NCI-H460 (cell line): ENCODE measurements at places on chromosomes 11 and 22. TPM values are rescaled to one million over a fixed set of nuclear protein-coding genes. Genes with fewer than 3 reads are reported as not detected.

GRCh38 chr11:11028017-11028692, 170.3 kb upstream of the ZBED5 start:
- DNase-seq: peak; percentile 49

GRCh38 chr22:17303840-17304779, 65.2 kb upstream of the CECR2 start:
- no peak for DNase-seq

GRCh38 chr11:120547811-120548681, 36.5 kb downstream of the GRIK4 start:
- no peak for DNase-seq

GRCh38 chr11:113281052-113281725, 33.2 kb upstream of the TTC12 start:
- DNase-seq: no peak

- no peak for DNase-seq
Measured at GRCh38 chr11:128709402-128709801, 15.5 kb downstream of the FLI1 start.

The TRIM48 gene
- total RNA-seq: not detected in 2 replicates

The SCN3B gene
- total RNA-seq: 0.09 and 0.15 TPM in 2 replicates

The SYT7 gene
- 0.29 and 0.47 TPM in 2 replicates for total RNA-seq

The CRYBA4 gene
- not detected in 2 replicates for total RNA-seq

The SMIM38 gene
- 0.05 TPM in 1 of 2 replicates, not detected in the other for total RNA-seq

The SLC22A12 gene
- not detected in 2 replicates for total RNA-seq

The OLFML1 gene
- 0.05 TPM in 1 of 2 replicates, not detected in the other for total RNA-seq
